ENCODE measurements at places on chromosomes 4 and X.

- no peak for DNase-seq
Observed at GRCh38 chrX:88244066-88244465, 503.0 kb upstream of the CPXCR1 start.

- no peak for DNase-seq
Observed at GRCh38 chr4:169147191-169147590, 123.6 kb downstream of the SH3RF1 start.

GRCh38 chrX:150544222-150544787 lies 24.1 kb upstream of the MTM1 start:
- DNase-seq: peak; percentile 9

GRCh38 chrX:153773218-153773611 lies 7.6 kb upstream of the SRPK3 start:
- no peak for DNase-seq

DNA sequence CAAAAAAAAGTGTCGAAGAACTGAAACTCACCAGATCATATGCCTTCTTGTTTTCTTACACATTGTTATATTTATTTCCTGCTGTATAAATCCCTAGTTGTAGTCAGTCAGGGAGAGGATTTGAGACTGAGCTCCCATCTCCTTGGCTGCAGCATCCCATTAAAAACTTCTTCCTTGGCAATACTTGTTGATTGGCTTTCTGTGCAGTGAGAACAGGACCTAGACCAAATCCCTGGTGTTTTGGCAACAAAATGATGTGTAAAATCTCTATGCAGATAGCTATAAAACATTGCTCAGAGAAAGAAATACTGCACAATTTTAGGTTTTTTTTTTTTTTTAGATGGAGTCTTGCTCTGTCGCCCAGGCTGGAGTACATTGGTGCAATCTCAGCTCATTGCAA lies 47.9 kb downstream of the TRIML1 start:
- DNase-seq: no peak

DNA sequence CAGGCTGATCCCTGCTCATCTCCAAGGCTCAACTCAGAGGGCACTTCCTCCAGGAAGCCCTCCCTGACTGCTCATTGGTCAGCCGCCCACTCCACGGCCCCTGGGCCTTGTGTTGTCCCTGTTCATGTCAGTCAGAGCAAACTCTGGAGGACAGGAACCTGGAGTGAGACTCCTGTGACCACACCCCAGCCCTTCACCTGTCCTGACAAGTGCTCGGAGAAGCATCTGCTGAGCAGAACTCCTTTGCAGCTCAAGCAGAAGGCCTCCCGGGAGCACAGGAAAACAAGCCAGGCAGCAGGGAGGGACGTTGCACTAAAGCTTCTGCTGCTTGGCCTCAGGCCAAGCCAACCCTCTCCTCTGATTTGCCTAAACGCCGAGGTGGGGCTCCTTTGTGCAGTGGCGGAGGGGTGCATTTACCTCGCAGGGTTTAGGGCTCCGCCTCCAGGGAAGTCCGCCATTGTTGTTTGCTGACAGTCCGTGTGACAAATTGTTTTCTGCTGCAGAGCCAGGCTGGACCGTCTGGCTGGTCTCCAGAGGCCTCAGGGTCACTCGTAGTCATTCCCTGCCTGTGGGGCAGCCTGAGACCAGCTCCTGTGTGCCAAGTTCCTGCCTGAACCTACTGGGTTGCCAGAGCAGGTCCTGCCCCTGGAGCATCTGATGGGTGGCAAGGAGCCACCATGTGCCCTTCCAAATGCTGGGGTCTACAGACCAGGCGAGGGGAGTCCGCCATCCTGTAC lies 61.8 kb downstream of the C4orf50 start:
- peak; percentile 30 for DNase-seq
